ENCODE measurements at places on chromosomes 5 and 9.
A peak's percentile ranks its signal among the peaks of the same experiment; 100 is the strongest.

DNA sequence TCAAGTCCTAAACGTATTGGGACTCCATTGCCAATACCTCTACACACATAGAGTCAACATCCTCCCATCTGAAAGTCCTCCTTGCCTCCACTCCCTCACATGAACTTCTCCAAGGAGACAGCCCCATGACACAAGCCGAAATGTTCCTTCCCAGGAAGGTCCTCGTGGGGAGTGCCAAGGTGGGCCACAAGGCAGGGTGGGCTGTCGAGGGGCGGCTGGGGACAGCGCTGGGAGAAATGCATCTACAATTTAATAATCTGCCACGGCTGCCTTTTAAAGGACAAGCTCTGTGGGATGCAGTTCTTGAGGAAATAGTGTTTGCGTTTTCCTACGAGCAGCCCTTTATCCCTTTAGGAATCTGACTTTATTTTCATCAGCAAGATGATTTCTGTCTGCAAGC, 138.7 kb downstream of the GABBR2 start:
- no peak for DNase-seq

GRCh38 chr9:131554087-131554842, 8.9 kb downstream of the PRRT1B start:
- DNase-seq: no peak

- no peak for DNase-seq
Measured at GRCh38 chr5:93355691-93356090, 225.3 kb downstream of the NR2F1-AS1 start.

- DNase-seq: no peak
Measured at GRCh38 chr5:13957032-13957645, 12.7 kb upstream of the DNAH5 start.

DNA sequence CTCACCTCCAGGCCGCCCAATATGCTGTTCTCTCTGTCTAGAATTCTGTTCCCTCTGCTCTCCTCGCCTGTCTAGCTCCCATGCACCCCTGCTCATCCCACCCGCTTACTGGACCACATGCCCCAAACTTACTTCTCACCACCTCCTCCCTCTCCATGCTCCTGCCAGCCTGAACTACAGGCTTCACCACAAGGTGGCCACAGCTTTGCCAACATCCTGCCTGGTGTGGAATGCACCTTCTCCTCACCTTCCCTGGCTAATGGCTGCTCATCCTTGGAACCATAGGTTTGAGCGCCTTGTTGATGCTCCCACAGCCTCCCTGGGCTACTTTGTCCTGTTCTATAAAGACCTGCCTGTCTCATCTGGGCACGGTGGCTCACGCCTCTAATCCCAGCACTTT, 9.6 kb downstream of the LAMC3 start:
- DNase-seq: no peak

DNA sequence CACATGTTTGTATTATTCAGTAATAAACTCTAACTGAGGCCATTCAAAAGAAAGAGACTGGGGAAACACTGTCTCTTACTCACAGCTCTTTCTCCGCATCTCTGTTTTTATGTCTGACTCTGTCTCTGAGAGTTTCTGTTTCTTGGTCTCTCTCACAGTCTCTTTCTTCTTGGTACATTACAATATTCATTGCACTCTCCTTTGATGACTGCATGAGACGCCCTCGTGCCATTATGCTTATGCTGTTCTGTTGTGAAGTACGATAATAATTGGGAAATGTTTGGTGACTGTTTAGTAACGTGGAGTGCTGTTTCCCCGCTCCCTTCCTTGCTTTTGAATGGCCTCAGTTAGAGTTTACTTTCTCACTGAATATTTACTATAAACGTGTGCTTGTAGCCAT, 25.3 kb upstream of the TLX3 start:
- no peak for DNase-seq

DNA sequence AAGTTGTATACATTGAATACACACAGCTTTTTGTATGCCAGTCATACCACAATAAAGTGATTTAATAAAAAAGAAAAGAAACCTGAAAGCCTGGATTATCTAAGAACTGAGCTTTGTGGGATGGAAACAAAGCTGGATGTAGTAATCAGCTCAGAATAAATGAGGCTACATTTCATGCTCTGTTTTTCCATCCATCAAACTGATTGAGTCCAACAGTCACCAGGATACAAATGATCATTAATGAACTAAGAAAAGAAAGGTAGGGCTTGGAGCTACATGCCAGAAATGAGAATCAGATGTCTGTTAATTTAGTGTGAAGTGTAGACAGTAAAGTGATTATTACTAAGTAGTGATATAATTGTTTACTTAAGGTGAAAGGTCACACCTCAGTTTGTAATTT, 109.8 kb upstream of the TARS1 start:
- no peak for DNase-seq

DNA sequence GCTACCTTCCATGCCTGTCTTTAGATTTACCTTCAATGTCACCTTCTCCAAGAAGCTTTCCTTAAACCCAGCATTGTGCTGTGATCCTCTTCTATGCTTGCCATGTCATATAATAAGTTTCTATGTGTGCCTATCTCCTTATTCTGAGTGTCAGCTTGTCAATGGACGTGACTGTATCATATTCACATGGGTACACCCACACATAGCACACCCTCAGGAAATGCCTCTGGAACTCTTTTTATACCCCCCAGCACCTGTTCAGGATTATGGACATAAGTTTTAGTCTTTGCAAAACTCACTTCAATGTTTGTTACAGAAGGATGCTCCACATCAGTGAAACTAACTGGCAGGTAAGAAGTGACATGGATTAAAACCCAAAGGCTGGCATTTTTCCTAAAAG, 7.4 kb downstream of the GAS1 start:
- DNase-seq: no peak

DNA sequence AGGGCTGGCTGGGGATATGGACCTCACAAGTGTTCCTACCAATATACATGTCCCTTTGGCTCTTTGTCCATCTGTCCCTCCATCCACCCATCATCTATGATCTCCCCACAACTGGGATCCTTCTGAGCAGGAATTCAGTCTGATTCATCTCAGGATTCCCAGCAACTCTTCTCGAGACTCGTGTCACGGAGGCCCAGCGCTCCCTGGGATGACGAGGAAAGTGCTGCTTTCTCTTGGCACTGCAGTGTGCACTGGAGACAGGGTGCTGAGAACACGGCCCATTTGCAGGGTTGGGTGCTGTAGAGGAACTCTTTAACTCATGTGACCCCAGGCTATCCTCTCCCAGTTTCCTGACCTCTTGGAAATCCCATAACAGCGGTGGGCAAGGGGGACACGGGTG, 72.9 kb downstream of the ANGPTL2 start:
- no peak for DNase-seq

DNA sequence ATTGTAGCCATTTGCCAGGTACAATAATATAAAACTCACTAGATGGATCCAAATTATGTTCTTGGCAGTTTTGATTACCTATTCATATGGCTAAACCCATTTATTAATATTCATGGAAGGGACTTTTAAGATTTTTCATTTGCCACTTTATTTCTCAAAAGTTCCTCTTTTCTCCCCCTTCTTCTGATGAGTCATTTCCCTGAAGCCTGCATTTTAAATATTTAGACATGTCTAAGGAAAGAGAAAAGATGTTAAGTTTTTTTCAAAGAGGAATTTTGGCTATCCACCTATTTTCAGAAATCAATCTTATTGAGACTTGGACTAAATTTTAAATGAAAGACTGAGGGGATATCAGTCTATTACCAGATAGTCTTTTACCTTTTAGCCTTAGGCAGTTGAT, 1189.4 kb downstream of the EFNA5 start:
- DNase-seq: no peak

DNA sequence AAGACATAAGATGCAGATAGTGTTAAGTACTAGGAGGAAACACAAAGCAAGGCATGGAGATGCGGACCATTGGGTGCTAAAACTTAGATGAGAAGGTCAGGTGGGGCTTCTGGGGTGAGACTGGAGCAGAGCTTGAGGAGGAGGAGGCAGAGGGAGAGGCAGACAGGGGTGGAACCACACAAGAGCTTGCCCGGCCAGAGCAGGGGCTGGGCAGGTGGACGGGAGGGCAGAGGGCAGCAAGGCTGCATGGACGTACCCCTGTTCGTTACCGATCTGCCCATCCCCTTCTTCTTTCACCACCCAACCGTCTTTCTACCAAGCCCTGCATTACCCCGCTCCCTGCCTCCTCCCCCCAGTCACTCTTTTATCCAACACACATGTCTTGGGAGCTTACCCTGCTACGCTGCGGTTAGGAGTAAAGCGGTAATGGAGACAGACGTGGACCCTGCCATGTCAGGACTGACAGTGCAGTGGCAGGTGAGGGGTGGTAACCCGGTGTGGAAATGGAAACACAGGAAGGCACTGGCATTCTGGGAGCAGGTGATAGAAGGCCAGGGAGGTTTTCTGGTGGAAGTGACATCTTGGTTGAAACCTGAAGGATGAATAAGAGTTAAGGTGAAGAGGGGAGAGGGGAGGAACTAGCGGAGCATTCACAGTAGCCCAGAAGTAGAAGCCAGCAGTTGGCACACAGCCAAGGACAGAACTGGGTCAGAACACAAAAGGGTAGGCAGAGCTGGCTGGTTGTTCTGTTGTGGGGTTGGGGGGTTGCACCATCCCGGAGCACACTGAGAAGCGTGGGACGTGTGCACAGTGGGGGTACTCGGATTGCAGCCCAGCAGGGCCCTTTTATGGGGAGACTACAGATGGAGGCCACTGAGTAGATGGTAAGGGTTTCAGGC, 167.2 kb downstream of the CACNA1B start:
- no peak for DNase-seq

- DNase-seq: no peak
Measured at GRCh38 chr5:67999391-67999790, 216.2 kb upstream of the PIK3R1 start.

GRCh38 chr9:125617087-125617486, 89.9 kb downstream of the MAPKAP1 start:
- no peak for DNase-seq

- DNase-seq: no peak
Measured at GRCh38 chr5:147407094-147407681, 102.7 kb downstream of the DPYSL3 start.

- no peak for DNase-seq
Measured at GRCh38 chr5:136924490-136924889, 559.1 kb upstream of the TRPC7 start.

DNA sequence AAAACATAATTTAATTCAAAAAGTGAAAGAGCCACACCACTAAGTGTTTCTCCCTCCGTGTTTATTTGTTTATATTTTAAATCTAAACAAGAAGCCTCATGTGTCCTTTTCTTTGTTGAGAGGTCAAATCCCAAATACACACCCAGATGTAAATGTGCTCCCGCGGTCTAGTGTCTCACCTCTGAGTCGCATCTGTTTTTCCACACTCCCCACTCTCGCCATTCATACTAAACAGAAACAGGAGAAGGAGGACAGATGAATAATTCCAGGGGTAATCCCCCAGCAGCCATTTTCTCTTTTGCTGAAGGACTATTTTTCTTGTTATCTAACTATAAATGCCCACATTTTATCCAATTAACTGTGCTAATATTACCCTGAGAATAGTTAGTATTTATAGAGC, 361.6 kb upstream of the RIOK2 start:
- no peak for DNase-seq

DNA sequence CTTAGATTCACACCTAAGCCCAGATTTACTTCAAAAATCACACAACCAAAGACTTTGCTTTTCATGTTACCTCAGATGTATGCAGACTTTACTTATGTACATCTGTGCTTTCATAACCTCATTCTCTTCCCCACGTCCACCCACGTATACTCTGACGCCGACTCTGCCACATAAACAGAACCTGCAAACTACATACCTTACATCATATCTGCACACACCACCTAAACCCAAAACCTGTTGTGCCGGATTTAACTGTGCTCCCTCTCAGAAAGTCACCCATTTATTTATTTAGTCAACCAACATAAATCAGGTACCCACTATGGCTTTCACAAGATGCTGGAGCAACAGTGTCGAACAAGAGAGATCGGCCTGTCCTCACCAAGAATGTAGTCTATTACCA, 1.0 kb upstream of the DPYSL3 start:
- no peak for DNase-seq

DNA sequence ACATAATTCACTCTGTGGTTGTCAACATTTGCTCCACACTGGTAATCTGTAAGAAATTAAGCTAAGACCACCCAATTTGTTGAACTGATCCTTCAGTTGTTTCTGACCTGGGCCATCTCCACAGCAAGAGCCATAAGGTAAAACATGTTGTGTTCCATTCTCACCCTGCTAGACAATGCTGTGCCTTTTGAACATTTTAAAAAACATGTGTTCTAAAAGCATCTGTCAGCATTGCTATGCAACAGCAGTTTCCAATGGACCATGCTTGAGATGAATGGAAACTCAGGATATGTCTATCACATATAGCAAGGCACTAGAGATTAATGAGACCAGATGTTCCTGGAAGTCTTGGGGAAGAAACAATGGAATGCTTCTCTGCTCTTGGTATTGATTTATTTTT, 455.1 kb upstream of the RGMB start:
- DNase-seq: peak; percentile 31

- no peak for DNase-seq
Measured at GRCh38 chr5:126914801-126915436, 115.4 kb downstream of the MARCHF3 start.

GRCh38 chr9:136056546-136057235, 38.4 kb downstream of the NACC2 start:
- DNase-seq: no peak

DNA sequence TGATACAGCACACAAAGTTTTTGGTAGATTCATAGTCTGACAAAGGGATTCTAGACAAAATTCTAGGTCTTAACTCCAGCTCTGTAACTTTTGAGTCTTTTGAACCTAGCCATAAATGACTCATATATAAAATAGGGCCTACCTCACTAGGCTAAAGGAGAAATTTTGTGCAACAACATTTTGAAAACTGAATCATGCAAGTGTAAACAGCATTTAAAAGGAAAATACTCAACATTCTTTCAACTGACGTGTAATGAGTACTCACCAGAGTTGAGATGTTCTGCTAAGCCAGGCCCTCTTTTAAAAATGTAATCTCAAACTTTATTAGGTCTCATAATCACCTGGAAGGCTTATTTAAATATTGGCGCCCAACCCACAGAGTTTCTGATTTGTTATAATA, 113.2 kb downstream of the STK32A start:
- DNase-seq: no peak

GRCh38 chr5:69431424-69432303, 16.7 kb downstream of the MARVELD2 start:
- no peak for DNase-seq

GRCh38 chr5:115231598-115231997, 31.1 kb downstream of the PGGT1B start:
- no peak for DNase-seq

- no peak for DNase-seq
Measured at GRCh38 chr9:133775951-133776905, 38.1 kb upstream of the SARDH start.
